Motor neuron (in vitro differentiated cells): ENCODE measurements at places on chromosomes 3 and 15. TPM values are rescaled to one million over a fixed set of nuclear protein-coding genes. Genes with fewer than 3 reads are reported as not detected.

The TF gene
- total RNA-seq: 2.4 and 3.8 TPM in 2 replicates

The PPP2R3A gene
- total RNA-seq: 14.4 and 15.2 TPM in 2 replicates

The HHLA2 gene
- 0.13 TPM in 1 of 2 replicates, not detected in the other for total RNA-seq

The SH2D7 gene
- 0.50 and 1.0 TPM in 2 replicates for total RNA-seq

The CIDEC gene
- total RNA-seq: not detected in 2 replicates

The GPD1L gene
- total RNA-seq: 8.1 and 8.3 TPM in 2 replicates

The PDCD10 gene
- 39.4 and 55.9 TPM in 2 replicates for total RNA-seq

The GOLGA8G gene
- 0.44 TPM in 1 of 2 replicates, not detected in the other for total RNA-seq

The SNRPN gene
- 94.9 and 112 TPM in 2 replicates for total RNA-seq

The GHSR gene
- not detected in 2 replicates for total RNA-seq

The ANKRD63 gene
- 0.17 and 0.18 TPM in 2 replicates for total RNA-seq

The SKOR1 gene
- total RNA-seq: 0.45 and 0.63 TPM in 2 replicates

The SUCNR1 gene
- 0.09 and 0.21 TPM in 2 replicates for total RNA-seq

The GPR149 gene
- 0.18 TPM in 1 of 2 replicates, not detected in the other for total RNA-seq

The ADAMTSL3 gene
- total RNA-seq: 0.18 and 0.21 TPM in 2 replicates

The KLHL40 gene
- total RNA-seq: 0.05 TPM in 1 of 2 replicates, not detected in the other

The GNL3 gene
- total RNA-seq: 219 and 256 TPM in 2 replicates

The SMAD6 gene
- 2.5 and 3.5 TPM in 2 replicates for total RNA-seq

The FETUB gene
- total RNA-seq: not detected in 2 replicates

The HCLS1 gene
- total RNA-seq: 1.2 and 1.3 TPM in 2 replicates

The CAPN3 gene
- total RNA-seq: 30.3 and 30.8 TPM in 2 replicates

The COMMD2 gene
- total RNA-seq: 29.8 and 32.0 TPM in 2 replicates

The ROPN1 gene
- total RNA-seq: 3.2 and 3.9 TPM in 2 replicates

The UROC1 gene
- total RNA-seq: 0.04 and 0.05 TPM in 2 replicates

The LYZL4 gene
- total RNA-seq: not detected in 2 replicates

The DIPK2A gene
- total RNA-seq: 8.9 and 13.0 TPM in 2 replicates

The CFAP161 gene
- 0.37 TPM in 1 of 2 replicates, not detected in the other for total RNA-seq

The CLSTN2 gene
- 1.1 and 1.2 TPM in 2 replicates for total RNA-seq
